ENCODE measurements at places on chromosomes 3 and 15.

DNA sequence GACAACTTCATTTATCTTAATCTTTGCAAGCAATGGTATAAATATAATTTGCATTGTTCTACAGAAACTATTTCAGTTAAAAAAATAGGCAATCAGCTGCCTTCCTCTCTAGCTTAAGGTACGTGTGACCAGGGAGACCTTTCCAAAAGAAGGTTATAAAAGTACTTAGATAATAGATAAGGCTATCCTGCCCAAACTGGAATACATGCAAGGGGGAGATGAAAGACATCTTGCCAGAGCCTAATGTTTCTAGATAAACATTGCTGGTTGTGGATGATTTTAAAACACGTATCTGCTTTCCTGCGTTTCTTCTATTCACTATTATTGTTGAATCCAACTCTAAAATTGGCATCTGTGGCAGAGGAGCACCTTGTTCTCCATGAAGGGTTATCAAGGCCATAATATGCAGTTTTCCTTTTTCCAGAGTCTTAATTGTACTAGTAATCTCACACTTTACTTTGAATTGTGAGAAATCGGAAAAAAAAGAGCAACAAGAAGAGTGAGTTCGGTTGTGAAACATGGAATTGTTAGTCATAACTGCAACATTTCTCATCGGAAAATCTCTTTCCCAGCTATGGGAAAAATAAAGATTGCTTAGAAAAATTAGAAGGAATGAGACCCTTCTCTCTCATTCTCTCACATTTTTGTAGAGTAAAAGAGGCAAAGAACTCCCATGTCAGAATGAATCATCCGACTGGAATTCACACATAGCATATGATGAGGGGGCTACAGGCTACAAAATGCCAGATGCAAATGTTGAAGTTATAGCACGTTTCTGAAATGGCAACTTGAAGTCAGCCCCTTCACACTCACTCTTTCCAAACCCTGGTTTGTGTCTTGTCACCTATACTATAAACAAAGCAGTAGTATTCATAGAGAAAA, 936.1 kb upstream of the NR2F2 start:
- no peak for DNase-seq

- DNase-seq, result no peak
Observed at GRCh38 chr3:96931119-96931862, 116.9 kb downstream of the EPHA6 start.

GRCh38 chr15:97045666-97046421, 715.3 kb downstream of the NR2F2 start:
- no peak for DNase-seq

DNA sequence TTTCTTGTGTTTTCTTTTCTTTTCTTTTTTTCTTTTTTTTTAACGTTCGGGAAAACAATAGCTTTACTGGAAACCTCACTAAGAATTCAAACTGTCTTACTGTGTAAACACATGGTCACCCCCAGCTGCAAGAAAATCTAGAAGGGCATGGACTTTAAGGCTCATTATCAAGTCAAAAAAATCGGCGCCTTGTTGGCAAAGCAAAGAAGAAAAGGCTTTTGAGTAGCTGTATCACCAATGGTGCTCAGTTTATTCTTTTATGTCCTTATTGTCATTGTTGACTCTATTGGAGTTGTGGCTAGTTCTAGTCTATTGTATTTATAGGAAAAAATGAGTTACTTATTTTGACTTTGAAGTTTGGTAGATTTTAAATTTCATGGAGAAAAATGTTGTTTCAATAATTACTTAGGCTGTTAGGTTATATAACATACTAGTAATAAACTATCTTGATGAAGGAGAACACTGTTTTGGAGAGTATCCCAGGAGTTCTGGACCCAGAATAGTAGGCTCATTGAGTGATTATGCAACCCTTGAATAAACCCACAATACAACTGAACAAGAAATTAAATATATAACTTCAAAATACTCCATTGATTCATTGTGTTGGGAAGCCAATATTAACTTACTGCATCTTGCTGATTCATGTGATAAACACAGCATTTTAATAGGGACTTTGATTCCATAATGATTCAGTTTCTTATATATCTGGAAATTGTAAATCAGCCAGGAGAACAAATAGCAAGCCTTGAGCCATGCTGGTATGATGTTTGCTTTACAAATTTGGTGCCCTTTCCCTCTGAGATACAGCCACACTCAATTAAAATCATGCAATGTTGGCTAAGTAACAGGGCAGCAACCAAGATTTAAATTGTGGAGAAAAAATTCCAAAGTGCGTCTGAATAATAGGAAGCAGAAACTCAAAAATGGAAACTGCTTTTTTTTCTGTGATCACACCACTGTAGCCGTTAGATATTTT, 27.8 kb upstream of the GOLIM4 start:
- DNase-seq, result no peak

GRCh38 chr3:135458541-135459322, 506.8 kb upstream of the PPP2R3A start:
- no peak for DNase-seq

GRCh38 chr3:119069725-119070124, 35.1 kb upstream of the IGSF11 start:
- no peak for DNase-seq

DNA sequence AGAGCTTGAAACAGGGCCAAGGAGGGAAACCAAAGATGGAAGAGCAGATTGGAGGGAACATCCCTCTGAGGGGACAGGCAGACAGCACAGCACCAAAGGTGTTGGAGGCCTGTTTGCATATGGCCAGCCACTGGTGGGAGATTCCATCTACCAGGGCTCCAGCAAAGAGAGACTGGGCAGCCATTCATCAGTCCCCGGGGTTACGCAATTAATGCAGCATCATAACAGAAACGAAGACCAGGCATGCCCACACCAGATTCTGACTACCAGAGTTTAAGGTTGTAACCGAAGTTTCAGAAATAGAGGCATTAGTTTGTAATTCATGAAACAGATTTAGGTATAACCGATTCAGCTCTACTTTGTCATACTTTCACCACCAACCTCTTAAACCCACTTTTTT, 58.1 kb downstream of the COL8A1 start:
- no peak for DNase-seq

DNA sequence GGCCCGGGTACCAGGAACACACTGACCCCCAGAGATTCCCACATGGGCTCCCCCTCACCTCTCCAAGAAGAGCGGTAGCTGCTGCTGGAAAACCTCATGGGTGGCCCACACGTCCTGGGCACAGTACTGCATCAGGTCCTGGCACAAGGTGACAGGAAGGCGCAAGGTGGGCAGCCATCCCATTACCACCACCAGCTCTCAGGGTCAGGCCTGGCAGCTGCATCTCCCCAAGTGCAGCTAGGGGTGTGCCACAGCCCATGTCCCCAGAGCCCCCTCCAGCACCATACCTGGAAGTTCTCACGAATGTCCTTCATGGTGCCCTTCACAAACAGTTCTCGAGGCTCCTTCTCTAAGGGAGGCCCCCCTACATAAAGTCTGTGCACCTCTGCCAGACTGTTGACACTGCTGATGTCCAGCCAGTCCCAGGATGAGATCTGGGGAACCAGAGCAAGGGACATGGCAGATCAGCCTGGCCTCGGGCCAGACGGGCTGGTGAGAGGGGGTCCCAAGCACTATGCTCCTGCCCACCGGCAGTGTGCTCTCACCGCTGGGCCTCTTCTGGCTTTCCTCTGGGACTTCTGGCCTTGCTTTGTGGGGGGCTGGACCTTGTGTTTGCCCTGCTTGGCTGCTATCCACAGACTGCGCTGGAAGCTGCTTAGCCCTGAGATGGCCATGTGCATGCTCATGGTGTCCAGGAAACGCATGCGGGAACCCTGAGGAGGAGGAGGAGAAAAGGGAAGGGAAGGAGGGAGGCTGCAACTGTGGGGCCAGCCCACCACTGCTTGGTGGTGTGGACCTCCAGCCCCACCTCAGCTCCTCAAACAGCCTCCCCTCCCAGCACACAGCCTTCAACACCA, 6.0 kb downstream of the POLG start:
- DNase-seq, result no peak

DNA sequence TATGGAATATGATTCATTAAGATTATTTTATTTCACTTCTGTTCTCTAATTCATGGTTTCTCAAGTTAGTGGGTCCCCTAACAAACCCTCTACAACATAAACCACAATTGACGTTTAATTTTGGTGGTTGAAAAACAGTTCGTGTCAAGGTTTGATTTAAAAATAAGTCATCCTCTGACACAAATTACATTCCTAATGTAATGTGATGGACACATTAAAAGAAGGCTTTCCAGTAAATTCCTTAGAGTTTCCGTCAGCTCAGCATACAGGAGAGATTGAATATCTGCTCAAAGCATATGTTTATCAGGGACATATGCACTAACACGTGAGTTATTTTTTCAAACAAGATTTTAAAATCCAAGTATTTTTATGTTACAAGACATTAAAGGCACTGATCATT, 626.5 kb upstream of the ADAMTS9 start:
- DNase-seq, result no peak

DNA sequence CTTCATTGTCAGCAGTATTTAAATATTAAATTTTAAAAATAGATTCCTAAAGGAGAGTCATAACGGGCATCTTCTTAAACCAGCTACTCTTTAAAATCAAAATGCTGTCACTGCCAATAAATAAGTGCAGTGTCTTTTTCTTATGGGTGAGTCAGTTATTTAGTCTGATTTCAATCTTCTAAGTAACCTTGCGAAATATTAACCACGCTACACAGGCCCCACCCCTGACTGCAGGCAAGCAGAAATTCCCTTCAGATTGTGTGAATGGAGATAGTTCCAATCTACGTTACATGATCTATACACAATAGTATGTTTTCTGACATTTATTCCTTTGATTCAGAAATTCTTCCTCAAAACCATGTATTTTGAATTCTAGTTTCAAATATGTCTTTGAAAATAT, 141.5 kb downstream of the GADL1 start:
- peak; percentile 54 for DNase-seq

GRCh38 chr3:44924457-44925084, 50.2 kb downstream of the TGM4 start:
- DNase-seq, result peak; percentile 17

DNA sequence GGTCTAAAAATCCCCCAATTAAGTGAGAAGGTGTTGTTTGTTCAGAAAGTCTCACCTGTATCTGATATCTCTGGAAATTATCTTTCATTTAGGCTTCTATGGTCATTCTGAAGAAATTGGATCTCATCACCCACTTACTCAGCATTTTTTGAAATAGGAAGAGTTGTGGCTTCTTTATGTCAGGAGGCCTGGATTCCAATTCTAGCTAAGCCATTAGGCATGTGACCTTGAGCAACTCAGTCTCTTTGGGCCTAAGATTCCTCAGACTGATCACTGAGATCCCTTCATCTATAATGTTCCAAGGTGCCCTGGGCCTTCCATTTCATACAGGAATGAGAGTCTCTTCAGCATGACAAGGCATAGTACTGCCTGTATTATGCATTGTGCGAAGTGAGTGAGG, 70.3 kb downstream of the ARHGEF26 start:
- DNase-seq, result no peak

GRCh38 chr15:51110171-51110570, 15.5 kb upstream of the TNFAIP8L3 start:
- no peak for DNase-seq

All from AG08395 (cell line).